ENCODE measurements at places on chromosomes 5 and 9.

GRCh38 chr5:179243333-179243732 lies 101.9 kb downstream of the ADAMTS2 start:
- DNase-seq, result peak; percentile 46

DNA sequence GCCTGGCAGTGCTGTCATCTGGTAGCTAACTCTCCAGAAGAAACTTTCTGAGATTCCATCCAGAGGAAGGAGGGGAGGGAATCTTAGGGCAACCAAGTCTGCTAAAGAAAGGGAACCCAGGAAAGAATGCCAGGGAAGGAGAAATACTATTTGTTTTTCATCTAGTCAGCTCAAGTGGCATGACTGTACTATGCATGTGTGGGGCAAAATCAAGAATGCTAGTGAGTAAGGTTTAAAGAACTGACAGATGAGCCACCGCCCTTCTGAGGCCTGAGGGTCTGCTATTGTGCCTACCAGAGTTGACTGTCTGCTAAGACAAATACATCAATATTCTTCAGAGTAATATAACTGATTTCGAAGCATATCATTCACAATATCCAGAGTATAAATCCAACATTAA lies 204.2 kb downstream of the SLC12A2 start:
- no peak for DNase-seq

DNA sequence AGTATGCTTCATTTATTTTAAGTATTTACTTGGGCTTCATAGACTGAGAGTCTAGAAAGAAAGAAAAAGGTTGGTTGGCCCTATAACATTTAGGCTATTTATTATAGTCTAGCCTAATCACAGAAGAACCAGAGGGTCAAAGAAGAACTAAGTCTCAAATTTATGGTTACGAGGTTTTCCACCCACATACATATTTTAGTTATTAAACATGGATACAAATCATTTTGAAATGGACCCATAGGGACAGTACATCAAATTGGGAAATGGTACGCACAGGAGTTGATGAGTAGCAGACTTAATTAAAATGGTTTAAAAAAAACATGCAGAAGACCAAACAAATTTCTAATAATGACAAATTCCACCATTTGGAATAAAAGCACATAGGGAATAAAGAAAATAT lies 17.7 kb downstream of the SVEP1 start:
- no peak for DNase-seq

- DNase-seq, result no peak
Measured at GRCh38 chr9:16787724-16788123, 82.7 kb downstream of the BNC2 start.

GRCh38 chr9:111634860-111635259 lies 3.7 kb downstream of the DNAJC25 start:
- DNase-seq, result no peak

All from hepatocyte (in vitro differentiated cells).